ENCODE measurements at places on chromosomes 6 and 20.

- no peak for DNase-seq
Measured at GRCh38 chr20:8215361-8215781, 83.3 kb downstream of the PLCB1 start.

GRCh38 chr6:41375598-41376151 lies 40.3 kb downstream of the NCR2 start:
- no peak for DNase-seq

DNA sequence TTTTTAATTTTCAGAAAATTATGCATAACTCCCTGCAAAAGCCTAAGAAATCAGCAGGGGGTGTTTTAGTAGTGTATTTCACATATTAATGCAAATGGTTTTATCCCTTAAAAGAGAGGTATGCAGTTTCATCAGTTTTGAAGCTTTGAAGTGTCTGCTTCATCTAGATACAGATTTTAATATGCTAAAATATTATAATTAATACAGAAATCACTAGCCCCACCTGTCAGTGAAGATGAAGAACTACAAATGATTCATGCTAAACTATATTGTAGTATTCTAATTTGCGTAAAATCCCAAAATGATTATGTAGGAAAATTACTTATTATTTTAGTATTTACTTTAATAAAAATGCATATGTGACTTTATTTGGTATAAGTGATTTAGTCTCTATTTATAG lies 2.9 kb upstream of the TFB1M start:
- no peak for DNase-seq

DNA sequence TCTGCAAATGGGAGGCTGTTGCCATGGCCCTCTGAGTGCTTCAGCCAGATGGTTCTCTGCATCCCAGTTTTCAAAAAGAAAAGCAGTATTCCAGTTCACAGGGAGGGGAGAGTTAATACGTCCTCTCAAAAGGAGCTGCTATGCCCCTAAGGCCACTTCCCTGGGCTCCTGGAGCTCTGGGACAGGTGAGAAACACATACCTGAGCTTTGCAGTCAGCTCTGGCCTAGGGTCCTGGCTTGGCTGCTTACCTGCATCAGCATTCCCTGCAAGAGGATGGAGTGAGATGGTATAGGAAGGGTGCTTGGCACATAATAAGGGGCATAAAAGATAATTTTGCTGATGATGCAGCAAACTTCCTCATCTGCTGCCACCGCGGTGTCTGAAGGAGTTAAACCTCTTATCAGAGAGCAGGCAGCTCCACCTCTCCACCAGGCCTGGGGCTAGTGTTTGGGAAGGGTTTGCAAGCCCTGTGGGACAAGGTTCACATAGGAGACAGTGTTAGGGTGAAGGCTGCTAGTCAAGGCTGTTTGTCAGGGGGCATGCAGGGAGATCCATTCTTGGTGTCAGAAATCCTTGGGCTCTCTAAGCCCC lies 62.7 kb downstream of the SLC24A3 start:
- no peak for DNase-seq

DNA sequence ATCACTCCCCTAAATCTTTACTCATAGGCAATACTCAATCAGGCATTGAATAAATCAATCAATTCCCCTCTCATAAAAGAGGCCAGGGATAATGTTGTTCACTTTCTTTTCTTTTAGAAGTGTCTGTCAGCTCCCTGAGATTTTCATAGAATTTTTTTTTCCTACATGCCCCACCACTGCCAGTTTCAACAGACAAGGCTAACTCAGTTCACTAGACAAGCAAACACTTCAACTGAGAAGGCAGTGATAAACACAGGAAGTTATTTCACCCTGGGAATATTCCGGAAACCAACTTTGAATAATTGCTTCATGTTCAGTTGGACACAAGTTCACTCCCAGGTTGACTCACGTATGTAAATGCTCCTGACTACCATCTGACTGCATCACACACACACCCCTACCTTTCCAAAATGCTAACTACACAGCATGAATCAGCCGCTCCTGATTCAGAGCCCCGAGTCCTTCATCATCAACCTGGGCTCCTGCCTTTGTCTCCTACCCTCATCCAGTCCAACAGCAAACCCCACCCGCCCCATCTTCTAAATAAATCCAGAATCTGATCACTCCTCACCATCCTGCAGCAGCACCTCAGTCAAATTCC lies 143.9 kb downstream of the BCAS1 start:
- peak; percentile 97 for DNase-seq

- no peak for DNase-seq
Measured at GRCh38 chr20:32808438-32808837, 11.3 kb upstream of the MAPRE1 start.

DNA sequence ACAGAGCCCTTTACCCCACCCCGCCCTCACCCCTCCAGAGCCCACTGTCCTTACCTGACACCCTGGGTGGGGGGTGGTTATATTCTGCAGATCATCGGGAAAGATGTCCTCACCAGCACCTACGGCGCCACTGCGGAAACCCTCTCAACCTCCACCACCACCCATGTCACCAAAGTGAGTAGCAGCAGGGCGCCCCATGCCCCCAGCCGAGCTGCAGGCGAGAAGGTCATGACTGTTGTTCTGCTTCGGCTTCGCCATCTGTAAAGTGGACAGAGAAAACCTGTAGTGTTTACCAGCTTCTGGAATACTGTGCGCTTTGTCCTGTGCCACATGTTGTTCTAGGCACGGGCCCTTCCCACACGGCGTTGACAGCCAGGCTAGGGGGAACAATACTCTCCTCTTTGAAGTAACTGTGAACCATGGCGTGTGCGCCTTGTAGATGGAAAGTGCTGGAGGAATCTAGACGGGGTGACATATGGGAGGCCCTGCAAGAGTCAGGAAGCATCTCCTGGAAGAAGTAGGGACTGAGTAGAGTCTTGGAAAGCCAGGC lies 16.5 kb upstream of the AAR2 start:
- DNase-seq, result peak; percentile 73

- DNase-seq, result no peak
Measured at GRCh38 chr20:46131396-46131795, 13.3 kb downstream of the CD40 start.

DNA sequence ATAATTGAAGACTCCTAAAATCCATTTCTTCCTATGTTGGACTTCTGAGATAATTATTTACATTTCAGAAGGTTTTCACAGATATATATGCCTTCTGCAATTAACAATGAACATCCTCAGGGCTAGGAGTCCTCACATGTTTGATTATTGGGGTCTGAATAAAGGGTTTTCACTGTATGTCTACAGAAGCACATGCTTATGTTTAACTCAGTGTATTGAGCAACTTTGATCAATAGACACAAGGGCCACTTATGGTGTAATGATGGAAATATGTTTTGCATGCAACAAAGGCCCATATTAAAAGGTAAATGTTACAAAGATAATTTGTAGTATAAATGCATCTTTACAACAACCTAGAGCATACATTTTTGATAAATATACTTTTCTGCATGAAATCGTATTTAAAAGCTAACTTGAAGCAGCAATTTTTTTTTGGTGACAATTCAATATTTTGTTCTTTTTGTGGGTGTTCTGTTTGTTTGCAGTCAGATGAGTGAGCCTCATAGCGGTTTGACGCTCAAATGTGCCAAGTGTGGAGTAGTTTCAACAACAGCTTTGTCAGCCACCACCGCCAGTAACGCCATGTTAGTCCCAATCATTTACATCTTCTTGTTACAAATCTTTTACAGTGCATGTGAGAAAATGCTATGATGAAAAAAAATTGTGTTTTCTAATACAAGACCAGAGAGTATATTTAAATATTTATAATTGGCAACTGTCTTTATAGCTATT lies 458.2 kb downstream of the LMBRD1 start:
- no peak for DNase-seq

DNA sequence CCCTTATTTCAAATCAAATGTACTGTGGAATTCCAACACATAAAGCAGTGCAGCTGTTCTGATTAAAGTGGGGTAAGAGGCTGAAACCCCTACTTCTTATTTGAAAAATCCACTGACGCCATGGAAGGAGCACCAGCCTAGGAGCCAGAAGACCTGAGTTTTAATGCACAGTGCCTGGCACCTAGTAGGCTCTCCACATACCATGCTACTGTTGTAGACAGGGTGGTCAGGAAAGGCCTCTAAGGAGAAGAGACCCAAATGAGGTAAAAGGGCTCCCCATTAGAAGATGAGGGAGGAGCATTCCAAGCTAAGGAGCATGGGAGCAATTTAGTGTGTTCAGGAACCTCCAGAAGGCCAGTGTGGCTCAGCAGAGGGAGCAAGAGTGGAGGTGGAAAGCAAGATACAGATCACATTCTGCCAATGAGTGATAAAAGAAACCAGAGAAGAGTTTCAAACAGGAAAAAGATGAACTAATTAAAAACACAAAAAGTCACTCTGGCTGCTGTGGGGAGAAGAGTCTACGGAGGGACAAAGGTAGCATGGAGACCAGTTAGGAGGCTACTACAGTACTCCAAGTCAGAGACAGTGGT lies 11.8 kb upstream of the ZNF76 start:
- no peak for DNase-seq

DNA sequence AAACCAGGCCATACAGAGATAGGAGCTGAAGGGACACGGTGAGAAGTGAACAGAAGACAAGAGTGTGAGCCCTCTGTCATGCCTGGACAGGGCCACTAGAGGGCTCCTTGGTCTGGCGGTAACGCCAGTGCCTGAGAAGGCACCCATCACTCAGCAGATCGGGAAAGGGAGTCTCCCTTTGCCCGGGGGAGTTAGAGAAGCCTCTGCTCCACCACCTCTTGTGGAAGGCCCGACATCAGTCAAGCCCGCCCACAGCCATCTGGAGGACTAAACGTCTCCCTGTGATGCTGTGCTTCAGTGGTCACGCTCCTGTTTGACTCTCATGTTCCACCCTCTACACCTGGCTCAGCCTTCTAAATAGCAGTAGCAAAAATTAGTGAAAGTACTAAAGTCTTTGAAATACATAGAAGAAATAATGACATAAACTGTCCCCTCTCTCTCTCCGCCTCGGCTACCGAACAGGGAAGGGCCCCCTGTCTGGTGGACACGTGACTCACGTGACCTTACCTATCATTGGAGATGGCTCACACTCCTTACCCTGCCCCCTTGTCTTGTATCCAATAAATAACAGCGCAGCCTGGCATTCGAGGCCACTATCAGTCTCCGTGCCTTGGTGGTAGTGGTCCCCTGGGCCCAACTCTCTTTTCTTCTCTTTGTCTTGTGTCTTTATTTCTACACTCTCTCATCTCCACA lies 66.7 kb downstream of the RPP21 start:
- DNase-seq, result no peak

- no peak for DNase-seq
Measured at GRCh38 chr6:119390247-119390793, 40.8 kb upstream of the MAN1A1 start.

- DNase-seq, result no peak
Measured at GRCh38 chr6:84416043-84416657, 188.7 kb upstream of the CEP162 start.

GRCh38 chr20:55052459-55052858 lies 577.1 kb downstream of the DOK5 start:
- DNase-seq, result no peak

DNA sequence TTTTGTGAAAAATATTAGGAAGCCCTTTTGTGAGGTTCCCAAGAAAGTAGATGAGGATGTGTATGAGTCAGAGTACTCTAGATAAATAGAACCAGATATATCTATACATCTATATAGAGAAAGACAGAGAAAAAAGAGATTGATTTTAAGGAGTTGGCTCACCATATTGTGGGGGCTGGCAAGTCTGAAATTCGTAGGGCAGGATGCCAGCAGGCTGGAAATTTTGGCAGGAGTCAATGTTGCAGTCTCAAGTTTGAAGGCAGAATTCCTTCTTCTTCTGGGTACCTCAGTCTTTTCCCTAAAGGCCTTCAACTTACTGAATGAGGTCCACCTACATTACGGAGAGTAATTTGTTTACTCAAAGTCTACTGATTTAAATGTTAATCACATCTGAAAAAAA lies 65.3 kb upstream of the SAMD3 start:
- no peak for DNase-seq

DNA sequence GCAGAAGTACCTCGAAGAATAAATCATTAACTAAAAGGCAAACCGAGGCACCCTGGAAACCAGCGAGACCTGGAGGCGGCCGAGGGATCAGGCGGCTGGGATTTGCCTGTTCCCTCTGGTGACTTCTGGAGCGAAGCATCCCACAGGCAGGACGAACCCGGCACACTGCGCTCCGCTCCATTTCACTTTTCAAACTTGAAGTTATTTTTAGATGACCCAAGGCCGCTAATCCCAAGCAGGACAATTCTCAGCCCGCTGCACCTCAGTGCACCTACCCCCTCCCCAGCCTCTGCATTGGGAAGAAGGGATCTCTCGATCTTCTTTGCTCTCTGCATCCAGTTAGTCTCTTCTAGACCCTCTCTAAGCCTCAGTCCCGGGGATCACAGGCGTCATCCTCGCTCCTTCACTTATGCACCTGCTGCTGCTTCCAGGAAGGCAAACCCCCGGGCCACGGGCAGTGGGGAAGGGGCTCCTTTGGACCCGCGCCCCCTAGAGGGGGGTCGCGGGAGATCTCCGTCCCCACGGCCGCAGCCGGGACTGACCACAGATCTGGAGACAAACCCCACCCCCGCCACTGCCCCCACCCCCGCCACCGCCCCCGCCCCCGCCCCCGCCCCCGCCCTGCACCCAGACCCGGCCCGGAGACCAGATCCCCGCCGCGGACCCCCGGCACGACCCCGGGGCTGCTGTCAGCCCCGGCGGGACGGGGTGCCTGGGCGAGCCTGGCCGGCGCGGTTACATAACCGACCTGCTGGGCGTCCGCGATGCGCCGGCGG lies 636 bp downstream of the RCAN2 start:
- no peak for DNase-seq

- no peak for DNase-seq
Measured at GRCh38 chr20:44208770-44209169, 1.8 kb downstream of the OSER1 start.

DNA sequence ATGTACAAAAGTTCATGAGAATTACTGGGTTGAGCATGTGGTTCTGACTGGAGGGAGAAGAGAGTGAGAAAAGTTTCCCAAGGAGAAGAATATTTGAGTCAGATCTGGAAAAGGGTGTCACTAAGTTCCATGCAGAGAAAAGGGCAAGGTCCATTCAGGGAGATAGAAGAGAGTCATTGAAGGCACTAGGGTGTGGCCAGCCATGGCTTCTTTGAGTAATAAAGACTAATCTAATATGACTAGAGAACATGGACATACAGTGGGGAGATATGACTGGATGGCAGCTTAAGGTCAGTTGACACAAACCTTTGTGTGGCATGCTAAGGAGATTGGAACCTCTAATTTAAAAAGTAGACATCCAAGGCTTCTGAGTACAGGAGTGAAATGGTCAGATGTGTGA lies 10.7 kb upstream of the SLC17A4 start:
- DNase-seq, result no peak

DNA sequence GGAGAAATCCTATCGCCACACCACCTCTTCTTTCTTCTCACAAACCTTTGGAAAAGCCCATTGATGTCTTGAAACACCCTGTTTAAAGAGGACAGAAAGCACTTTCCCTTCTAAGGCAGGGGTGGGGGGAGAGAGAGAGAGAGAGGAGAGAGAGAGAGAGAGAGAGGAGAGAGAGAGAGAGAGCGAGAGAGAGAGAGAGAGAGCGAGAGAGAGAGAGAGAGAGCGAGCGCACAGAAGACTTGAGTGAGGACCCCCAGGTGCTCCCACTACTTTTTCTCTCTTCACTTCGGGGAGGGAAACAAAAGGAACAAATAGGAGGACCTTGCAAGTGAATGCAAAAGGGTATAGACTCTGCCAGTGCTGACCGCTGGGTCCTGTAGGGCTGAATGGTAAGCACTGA lies 52.4 kb downstream of the TIAM2 start:
- no peak for DNase-seq

- no peak for DNase-seq
Measured at GRCh38 chr20:64049060-64049877, at the start of gene SOX18. TSS of gene SOX18 (minus strand) at chr20:64049639. CDS start at chr20:64049516, 123 bp downstream.
